ENCODE measurements at places on chromosomes 11 and 22.

DNA sequence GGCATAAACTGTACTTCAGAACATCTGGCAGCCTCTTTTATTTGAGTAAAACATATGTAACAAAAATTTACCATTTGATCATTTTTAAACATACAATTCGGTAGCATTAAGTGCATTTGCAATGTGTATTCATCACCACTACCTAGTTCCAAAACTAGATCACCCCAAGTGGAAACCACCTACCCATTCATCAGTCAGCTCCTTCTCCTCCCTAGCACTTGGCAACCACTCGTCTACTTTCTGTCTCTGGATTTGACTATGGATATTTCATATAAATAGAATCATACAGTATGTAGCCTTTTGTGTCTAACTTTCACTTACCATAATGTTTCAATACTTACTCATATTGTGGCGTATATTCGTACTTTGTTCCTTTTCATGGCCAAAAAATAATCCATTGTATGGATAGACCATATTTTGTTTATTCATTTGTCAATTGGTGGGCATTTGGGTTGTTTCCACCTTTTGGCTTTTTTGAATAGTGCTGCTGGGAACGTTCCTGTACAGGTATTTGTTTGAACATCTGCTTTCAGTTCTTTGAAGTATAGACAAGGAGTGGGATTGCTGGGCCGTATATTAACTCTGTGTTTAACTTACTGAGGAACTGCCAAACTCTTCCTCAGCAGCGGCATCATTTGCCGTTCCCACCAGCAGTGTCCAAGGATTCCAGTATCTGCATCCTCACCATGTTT lies 27.2 kb upstream of the ADORA2A start:
- DNase-seq = no peak

- peak; percentile 28 for DNase-seq
Observed at GRCh38 chr11:123654566-123655081, at the start of gene SCN3B. TSS of gene SCN3B (minus strand) at chr11:123654624. CDS start at chr11:123653801, 823 bp downstream.

- no peak for DNase-seq
Observed at GRCh38 chr11:47154616-47155570, 21.8 kb downstream of the ARFGAP2 start.

DNA sequence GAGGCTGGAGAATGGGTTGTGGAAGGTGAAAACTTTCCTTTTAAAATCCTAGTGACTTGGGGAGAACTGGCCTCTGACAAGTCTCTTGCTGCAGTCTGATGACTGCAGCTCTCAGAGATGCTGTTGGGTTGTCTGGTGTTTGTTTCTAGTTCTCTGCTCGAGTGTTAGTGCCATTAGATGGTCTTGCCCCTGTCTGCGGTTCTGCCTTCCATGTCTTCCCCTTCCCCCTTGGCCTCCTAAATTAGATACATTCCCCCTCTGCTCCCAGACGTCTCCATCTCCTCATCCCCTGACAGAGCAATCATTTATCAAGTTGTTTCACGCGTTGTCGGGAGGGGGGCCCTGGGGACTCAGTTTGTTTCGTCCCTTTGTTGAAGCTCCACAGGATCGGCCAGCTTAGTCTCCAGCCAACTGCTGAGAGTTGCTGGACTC lies 67.7 kb downstream of the CECR2 start:
- DNase-seq = no peak

DNA sequence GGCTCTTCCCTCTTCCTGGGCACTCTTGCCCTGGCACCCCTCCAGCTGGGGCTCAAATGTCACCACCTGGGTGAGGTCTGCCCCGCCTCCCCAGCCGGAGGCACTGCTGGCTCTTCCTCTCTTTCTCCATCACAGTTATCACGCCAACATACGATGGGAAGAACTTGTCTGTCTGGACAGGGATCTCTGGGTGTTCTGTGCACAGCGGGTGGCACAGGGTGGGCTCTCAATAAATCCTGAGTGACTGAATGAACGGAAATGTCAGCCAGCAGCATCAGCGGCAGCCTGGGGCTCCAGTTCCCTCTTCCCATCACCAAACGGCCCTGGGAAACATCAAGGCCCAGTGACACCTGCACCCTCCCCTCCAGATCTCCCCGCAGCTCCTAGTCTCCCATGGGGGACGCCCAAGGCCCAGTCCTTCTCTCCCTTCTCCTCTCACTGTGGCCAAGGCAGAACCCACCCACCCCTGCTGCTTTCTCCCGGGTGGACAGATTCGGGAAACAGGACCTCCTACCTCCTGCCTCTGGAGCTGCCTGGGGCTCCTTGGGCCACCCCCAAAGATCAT lies 440 bp upstream of the SLC25A45 start:
- DNase-seq = no peak

- DNase-seq = no peak
Observed at GRCh38 chr11:134513585-134514120, 101.6 kb upstream of the B3GAT1 start.

DNA sequence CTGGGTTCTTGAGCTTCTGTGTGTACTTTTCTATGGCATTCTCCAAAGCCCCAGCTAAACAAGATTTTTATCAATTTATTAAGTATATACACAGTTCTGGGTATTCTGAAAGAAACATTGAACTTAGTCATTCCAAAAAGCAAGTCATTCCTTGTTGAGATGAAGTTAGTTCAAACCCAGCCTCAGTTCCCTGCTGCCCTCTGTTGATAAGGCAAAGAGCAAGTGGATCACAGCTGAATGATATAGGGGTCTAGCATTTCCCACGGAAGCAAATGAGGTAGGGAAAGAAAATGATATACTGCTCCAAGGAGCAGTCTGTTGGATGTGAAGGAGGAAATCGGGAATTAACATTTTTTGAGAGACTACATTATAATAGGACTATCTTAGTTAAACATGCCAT lies 841.8 kb upstream of the TENM4 start:
- no peak for DNase-seq

GRCh38 chr11:24384240-24384639 lies 112.6 kb upstream of the LUZP2 start:
- DNase-seq = no peak

DNA sequence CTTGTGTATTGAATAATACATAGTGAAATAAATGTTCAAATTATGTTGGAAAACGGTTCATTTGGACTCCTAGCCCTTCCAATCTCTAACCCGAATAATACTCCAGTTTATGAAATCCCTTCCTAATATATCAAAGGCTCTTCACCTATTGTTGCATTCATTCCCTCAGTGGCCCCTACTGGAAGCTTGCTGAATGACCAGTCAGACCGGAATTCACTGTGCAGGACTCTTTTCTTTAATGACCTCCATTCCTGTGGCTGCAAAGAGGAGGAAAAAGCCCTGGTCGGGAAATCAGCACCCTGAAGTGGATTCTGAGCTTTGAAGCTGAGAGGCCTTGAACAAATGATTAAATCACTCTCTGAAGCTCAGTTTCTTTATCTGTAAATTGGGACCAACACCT lies 19.1 kb upstream of the RCN1 start:
- DNase-seq = no peak

DNA sequence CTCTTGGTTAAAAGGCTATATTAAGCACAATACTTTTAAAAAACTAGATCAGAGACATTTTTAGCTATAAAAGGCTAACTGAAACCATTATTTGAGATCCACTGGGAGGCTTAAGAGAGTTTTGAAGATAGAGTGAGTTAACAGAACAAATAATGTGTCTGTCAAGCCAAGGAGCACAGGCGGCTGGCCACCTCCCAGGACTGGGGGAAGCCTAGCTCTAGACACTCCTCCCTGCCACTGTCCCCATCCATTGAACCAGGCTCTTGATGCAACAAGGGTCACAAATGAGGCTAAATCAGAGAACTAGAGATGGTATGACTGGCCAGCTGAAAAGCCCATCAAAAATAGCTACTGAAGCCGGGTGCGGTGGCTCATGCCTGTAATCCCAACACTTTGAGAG lies 63.0 kb downstream of the C22orf31 start:
- no peak for DNase-seq

DNA sequence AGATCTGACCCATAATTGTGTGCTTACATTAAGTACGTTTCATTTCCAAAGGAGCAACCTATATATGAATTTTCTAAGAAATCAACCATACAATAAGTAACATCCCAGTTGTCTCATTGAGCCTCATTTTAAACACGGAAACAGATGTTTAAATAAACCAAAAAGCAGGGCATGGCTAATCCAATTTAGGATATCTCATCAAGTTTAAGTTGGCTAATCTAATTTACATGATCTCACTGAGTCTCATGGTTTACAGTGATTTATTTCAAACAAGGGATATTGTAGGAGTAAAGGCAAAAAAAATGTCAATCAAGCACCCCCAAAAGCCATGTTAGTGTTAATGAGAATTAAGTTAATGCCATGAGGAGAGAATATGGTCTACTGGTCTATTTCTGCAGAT lies 499.8 kb upstream of the CCDC90B start:
- DNase-seq = no peak

DNA sequence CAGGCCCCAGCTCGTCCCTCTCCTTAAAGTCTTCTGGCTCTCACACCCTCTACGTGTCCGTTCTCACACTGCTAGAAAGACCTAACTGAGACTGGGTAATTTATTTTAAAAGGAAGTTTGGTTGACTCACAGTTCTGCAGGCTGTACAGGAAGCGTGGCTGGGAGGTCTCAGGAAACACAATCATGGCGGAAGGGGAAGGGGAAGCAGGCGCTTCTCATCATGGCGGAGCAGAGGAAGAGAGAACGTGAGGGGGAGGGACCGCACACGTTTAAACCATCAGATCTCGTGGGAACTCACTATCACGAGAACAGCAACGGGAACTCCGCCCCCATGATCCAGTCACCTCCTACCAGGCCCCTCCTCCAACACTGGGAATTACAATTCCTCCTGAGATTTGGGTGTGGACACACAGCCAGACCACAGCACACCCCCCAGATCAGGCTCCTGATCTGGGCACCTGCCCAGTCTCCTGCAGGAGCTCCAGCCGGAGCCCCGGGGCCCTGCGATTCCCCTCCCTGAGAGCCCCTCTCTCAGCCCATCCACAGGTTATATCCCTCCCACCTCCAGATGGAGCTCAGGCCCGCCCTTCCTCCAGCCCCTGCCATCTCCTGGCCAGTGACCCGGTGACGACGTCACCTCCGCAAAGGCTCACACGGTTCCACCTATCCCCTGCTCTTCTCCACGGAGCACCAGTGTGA lies 170.2 kb downstream of the BRD1 start:
- DNase-seq = peak; percentile 60

GRCh38 chr11:23143022-23143421 lies 282.7 kb upstream of the CCDC179 start:
- DNase-seq = no peak

- no peak for DNase-seq
Observed at GRCh38 chr11:118877487-118878162, 6.1 kb upstream of the CXCR5 start.

DNA sequence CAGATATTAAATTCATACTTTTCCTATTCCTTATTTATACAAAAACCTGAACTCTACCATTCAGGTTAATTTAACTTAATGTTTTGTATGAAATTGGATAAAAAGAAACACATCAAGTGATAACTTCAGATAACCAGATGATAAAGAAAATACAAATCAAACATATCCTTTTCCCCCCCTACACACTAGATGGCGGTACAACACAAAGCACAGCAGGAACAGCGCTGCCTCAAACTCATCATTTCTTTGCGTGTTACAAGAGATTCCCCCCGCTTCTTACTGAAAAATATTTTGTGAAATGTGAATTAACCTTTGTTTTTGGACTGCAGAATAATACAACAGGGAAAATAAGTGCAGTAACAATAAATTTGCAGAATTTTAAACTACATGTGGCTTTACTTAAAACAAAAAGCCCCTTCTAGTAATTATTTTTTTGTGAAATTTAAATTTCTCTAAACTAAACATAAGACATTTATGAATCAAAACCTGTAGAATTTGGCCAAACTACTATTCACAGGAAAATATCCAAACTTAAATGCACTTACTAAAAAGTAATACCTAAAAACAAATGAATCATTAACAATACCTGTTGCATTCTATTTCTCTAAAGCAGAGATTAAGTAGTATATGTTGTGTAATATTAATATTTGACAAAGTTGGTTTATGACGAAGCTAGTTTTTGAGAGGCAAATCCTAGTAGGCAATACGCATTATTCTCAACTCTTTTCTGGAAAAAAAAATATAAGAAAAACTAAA lies 74.4 kb downstream of the ARHGAP32 start:
- peak; percentile 55 for DNase-seq

GRCh38 chr11:25758145-25758661 lies 573.7 kb upstream of the ANO3 start:
- no peak for DNase-seq

DNA sequence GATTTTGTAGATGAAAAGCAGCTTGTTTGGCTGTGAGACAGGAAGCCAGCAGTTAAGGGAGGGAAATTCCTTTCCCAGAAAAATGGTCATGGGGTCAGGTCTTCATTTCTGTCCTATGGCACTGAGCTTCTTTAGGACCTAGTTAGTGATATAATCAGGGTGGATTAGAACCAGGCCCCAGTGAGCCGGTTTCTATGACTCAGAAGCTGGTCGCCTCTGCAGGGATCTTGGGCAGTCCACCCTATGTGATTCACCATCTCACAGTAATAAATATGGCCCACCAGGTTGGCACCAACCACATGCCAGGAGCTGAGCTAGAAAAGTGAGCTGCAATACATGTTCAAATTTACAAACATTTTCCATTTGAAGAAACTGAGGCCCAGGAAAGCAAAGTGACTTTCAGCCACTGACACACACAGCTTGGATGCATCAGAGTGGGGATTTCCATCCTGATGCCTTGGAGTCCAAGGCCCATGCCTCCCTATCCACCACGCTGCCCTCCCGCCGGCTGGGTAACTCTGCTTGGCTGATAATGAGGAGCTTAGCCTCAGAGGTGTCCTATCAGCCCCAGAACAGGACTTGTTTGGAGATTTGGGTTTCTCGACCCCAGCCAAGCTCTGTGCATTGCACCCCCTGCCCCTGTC lies 42.0 kb downstream of the CD82 start:
- DNase-seq = no peak

DNA sequence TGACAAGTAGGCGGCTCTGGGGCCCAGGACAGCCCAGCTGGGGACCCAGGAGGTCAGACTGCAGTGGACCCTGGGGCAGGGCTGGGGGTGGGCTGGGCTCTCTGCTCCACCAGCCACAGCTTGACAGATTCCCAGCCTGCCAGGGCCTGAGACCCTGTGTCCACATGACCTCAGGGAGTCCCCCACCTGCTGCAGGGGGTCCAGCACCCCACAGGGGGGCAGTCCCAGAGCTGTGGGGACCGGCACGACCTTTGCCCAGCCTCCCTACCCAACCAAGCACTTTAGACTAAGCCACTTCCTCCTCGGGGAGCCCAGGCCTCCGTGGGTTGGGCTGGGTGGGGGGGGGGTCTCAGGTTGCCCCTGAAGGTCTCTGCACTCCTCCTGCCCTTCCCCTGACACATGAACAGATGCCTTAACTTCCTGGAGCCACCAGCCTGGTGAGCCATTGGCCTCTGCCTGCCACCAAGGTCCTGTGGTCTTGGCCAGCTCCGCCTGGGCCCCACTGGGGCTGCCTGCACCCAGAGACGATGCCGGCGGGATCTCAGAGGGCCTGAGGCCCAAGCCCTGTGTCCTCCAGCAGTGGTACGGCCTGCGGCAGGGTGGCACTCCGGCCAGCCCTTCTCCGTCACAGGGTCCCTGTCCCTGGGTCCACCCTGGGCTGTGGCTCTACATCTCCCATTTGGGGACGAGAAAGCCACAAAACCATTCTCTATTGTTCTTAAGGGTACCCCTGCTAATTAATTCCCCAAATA lies 3.4 kb downstream of the CCDC188 start:
- DNase-seq = no peak

Data from stimulated activated CD4-positive, alpha-beta T cell treated with anti-CD3 and anti-CD28 coated beads, Interleukin-12 subunit alpha, Interleukin-12 subunit beta, amount 100 ng/mL, for 48 hours (primary cell).